NCI-H226 (cell line): ENCODE measurements at places on chromosomes 11 and 22.

DNA sequence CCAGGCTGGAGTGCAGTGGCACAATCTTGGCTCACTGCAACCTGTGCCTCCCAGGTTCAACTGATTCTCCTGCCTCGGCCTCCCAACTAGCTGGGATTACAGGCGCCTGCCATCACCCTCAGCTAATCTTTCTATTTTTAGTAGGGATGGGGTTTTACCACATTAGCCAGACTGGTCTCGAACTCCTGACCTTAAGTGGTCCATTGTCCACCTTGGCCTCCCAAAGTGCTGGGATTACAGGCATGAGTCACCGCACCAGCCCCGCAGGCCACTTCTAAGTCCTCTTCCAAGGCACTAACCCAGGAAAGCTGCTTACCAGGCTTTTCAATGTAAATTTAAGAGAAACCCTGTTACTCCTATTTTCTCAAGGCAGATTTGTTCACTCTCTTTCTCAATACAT, 50.4 kb downstream of the DENND5A start:
- DNase-seq, result peak; percentile 22

DNA sequence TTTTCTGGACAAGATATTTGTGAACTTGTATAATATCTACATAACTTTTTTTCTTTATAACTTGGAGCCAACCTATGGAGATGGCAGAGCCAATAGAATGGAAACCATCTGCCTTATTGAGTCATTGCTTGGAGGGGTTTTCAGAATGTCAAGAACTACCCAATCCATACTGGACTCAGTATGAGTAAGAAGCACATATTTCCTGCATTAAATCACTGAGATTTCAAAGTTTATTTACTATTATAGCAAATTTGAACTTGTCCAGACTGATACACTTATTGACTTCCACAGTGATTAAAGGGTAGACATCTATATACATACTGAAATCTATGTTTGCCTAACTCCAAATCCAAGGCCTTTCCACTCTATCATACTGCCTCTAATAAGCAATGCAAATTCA, 704.0 kb downstream of the KCNA4 start:
- DNase-seq, result peak; percentile 58

DNA sequence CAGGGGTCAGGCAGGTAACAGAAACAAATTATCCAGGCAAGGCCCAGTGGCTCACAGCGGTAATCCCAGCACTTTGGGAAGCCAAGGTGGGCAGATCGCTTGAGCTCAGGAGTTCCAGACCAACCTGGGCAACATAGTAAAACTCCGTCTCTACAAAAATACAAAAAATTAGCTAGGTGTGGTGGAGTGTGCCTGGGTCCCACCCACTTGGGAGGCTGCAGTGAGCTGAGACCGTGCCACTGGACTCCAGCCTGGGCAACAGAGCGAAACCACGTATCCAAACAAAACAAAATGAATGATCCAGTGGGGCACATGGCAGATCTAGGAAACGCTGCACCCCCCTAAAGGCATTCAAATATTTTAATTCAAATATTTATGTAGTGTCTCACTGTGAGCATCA, 9.9 kb downstream of the NUMA1 start:
- DNase-seq, result no peak

DNA sequence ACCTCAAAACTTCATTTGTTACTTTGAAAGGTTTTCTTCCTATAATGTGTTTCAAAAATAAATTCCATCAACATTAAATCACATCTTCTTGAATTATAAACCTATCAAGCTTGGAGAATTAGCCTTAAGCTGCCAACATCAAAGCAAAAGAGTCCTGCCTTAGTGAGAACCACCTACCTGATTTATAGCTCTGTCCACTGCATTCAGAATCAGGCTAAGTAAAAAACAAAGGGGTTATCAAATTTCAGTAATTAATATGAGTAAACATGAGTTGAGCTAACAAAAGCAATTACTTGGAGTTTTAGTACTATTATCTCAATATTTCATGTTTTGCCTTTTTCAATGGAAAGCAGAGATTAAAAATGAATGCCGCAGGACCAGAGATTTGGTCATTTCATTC, 73.9 kb downstream of the CADM1 start:
- DNase-seq, result no peak

GRCh38 chr11:64713016-64713707, 9.8 kb downstream of the NRXN2 start:
- DNase-seq, result no peak

- DNase-seq, result no peak
These were observed 1.8 kb upstream of the SLC15A3 start for GRCh38 chr11:60953781-60954180.

DNA sequence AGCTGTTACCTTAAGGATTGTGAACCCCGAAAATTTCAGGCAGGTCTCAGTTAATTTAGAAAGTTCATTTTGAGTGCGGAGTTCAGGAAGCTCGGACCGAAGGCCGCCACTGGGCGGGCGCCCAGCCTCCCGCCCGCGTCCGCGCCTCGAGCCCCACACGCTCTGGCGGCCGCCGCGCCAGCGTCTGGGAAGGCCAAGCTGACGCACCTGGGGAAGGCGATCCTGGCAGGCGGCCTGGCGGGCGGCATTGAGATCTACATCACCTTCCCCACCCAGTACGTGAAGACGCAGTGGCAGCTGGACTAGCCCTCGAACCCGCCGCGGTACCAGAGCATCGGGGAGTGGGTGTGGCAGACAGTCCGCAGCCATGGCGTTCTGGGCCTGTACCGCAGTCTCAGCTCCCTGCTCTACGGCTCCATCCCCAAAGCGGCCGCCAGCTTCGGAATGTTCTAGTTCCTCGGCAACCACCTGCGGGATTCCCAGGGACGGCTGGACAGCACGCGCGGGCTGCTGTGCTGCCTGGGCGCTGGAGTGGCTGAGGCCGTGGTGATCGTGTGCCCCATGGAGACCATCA, 79.5 kb downstream of the CCDC83 start:
- no peak for DNase-seq
